ENCODE measurements at places on chromosomes 1 and 21.
A peak's percentile ranks its signal among the peaks of the same experiment; 100 is the strongest.

DNA sequence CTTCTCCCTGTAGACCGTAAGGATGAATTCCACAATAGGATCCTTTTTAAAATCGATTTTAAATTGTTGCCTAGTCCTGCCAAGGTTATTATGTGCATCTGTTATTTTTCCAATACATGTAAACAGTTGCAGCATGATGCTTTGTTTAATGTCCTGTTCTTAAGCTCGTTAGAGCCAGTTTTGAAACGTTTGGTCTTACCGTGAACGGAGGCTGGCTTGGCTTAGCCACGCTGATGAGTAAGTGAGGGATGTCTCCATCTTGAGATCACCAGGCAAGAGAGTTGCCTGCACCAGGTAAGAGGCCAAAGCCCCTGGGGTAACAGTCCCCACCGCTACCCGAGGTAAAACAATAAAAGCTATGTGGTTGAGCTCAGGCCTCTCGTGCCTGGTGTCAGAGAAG is 17.3 kb downstream of the CSTB start:
- DNase-seq: no peak

GRCh38 chr1:119943216-119943615 is 46.9 kb upstream of the ADAM30 start:
- DNase-seq: no peak

DNA sequence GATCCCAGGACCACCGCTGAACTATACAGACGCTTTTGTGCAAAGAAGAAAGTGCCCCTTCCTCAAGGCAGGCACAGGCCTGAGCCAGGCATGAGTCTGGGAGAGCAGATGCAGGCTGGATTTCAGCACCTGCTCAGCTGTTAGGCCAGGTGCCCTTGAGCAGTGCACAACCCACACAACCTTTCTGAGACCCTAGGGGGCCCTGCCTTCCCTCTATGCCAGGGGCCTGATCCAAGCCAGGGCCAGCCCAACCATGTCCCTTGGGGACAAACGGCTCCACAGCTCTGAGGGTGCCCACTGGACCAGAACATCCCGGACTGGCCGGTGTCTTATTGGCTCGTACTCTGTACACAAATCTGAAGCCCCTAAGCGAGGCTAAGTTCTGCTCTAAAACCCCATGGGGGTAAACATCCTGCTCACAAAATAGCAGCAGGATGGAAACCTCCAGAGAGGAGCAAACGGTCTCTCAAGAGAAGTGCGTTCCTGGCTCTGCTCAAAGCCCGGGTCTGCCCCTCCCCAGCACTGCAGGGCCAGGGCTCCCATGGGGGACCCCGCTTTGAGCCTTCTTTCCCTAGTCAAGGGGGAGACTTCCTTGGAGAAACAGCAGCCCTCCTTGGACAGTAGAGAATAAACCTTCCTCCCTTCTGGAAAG is 275.1 kb downstream of the NPHP4 start:
- no peak for DNase-seq

DNA sequence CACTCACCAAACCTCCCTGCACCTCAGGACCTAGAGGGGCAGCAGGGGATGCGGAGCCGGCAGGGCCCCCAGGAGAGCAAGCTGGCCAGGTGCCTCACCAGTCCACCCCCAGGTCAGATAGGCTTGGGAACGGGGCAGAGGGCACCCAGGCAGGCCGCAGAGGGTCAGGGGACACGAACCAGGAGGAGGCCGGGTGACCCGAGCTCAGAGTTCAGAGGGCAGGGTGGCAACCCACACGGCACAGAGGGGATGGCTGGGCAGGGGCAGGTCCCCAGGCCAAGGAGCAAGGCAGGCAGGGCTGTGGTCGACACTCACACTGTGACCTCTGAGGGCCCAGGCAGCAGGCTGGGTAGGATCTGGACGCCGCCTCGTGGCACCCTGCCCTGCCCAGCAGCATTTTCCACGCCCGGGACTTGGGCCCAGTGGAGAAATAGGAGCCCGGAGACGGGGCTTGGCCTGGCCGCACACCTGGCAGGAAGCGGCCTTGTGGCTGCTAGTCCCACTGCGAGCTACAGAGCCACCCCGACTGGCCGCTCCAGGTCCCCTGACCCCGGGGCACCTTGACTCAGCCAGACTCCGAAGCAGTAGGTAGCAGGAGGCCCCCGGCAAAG is 5.3 kb downstream of the DVL1 start:
- DNase-seq: no peak

DNA sequence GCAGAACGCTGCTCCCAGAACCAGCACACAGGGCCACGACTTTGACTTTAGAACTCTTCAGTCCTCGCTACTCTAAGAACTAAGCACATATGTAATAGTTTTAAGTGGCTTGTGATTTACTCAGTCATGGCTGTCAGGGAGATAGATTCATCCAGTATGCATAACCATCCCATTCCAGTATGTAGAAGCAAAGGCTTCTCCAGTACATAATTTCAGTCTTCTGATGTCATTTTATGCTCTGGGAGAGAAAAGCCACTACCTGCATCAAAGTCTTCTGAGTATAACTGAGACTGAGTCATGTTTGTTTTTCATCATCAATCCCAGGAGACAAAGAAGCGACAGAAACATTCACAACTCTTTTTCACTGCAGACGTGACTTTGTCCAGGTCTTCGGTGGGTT is 885.7 kb downstream of the PLA2G4A start:
- no peak for DNase-seq

GRCh38 chr1:221839782-221840395 is 98.0 kb upstream of the DUSP10 start:
- no peak for DNase-seq

GRCh38 chr1:205827623-205828022 is 14.6 kb upstream of the SLC41A1 start:
- peak; percentile 56 for DNase-seq

- DNase-seq: no peak
These were observed 28.4 kb upstream of the PLEKHO1 start for GRCh38 chr1:150121236-150121862.

DNA sequence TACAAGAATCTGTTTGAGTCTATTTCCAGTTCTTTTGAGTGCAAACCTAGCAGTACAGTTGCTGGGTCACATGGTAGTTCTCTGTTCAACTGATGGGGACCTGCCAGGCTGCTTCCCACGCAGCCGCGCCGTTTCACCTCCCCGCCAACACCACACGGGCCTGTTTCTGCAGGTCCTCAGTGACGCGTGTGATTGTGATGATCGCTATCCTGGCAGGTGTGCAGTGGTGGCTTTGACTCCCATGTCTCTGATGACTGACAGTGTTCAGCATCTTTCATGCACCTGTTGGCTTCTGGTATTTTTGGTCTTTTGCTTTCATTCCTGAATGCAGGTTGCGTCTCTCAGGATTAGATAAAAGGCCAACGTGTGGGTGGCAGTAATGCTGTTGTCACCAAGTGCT is 41.6 kb downstream of the FAAP20 start:
- no peak for DNase-seq

DNA sequence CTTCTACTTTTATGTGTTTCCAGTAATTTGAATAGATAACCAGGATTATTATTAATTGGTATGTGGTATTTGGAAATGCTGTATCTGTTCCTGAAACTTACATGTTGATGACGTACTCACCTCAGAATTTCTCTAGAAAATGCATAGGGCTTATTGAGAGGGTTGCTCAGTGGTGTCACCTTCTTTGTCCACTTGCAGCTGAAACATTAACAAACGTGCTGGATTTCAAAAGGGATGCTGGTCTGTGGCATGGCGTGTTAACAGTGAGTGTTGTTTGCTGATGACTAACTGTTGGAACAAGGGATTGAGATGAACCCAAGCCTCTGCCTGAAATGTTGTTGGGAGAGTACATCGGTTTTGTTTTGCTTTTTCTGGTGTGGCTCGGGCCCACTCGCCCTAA is 67.9 kb downstream of the S100B start:
- no peak for DNase-seq

- no peak for DNase-seq
These were observed 32.8 kb upstream of the COX20 start for GRCh38 chr1:244802556-244803239.

GRCh38 chr1:107664982-107665925 is 299.7 kb downstream of the VAV3 start:
- DNase-seq: no peak

GRCh38 chr1:14910984-14911721 is 242.4 kb upstream of the TMEM51 start:
- DNase-seq: no peak

- DNase-seq: no peak
These were observed 243.0 kb upstream of the PROX1 start for GRCh38 chr1:213744780-213745179.

GRCh38 chr1:6157528-6158174 is 22.5 kb downstream of the CHD5 start:
- no peak for DNase-seq

DNA sequence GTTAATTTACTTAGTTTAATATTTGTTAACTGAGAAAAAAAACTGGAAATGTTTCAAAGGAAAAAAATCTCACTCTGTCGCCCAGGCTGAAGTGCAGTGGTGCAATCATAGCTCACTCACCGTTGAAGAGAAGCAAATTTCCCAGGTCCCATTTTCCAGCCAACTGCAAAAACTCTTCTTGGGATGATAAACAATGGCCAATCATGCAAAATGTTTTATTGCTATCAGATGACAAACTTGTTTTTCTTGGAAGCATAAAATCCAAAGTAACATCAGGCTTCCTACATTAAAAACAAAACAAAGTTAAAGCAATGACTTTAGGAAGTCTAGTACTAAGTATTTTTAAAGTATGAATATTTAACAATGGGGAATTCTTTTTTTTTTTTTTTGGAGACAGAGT is 84.9 kb downstream of the LYST start:
- DNase-seq: no peak

- no peak for DNase-seq
These were observed 102.9 kb downstream of the ZZZ3 start for GRCh38 chr1:77579547-77579946.

- no peak for DNase-seq
These were observed 53.2 kb downstream of the PRKCZ start for GRCh38 chr1:2103266-2103900.

GRCh38 chr1:72442262-72442661 is 159.9 kb upstream of the NEGR1 start:
- no peak for DNase-seq

- DNase-seq: no peak
These were observed 13.0 kb upstream of the SLC19A1 start for GRCh38 chr21:45555251-45555556.

DNA sequence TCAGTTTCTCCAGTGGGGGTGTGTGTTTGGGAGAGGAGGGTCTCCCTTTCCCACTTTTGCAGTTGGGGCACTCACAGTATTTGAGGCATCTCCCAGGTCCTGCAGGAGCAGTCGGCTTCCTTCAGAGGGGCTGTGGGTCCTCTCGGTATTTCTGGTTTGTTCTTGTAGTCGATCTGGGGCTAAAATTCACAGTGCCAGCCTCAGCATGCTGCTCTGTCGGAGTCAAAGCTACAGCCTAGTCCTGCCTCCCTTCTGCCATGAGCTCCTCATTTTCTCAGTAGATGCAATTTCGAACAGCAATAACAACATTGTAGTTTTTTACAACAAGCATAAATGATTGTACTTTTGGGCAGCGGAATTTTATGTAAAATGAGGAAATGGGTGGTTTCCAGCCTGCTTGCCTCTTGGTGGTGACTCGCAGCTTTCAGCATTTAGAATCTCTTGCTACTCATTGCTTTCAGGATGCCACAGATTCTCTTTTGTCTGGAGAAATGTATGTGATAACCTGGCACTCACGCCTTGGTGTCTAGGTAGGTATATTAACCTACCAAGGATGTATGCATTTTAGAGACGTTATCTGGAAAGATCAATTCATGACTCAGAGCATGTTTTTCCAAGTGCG is 82.4 kb upstream of the C21orf91 start:
- DNase-seq: no peak

DNA sequence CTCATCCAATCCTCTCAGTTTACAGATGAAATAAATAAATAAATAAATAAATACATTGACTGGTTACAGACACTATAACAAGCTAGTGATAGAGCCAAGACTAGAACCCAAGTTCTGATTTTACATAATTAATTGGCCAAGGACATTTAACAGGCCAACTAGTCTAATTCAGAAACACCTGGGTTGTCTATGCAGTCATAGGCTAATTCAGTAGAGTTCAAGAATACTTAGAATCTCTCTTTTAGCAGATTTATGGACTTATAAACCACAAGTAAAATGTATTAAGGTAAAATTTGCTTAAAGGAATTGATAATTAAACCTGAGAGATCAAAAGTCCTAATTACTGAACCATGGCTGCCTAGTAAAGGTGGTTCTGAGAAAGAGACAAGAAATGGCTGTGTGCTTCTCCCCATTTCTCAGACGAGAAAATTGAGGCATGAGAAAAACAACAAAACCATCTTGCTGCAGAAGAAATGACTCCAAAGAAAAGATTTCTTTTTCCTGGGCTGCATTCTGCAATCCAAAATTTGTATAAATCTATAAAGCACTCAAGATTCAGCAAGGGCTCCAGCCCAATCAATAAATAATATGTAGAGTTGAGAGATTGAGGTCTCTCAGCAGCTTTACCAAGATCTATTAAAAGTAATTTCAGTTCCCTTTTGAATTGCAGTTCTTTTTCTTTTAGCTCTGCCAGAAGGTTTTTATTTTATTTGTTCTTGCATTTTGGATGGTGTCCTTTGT is 98.3 kb downstream of the DUSP10 start:
- no peak for DNase-seq

DNA sequence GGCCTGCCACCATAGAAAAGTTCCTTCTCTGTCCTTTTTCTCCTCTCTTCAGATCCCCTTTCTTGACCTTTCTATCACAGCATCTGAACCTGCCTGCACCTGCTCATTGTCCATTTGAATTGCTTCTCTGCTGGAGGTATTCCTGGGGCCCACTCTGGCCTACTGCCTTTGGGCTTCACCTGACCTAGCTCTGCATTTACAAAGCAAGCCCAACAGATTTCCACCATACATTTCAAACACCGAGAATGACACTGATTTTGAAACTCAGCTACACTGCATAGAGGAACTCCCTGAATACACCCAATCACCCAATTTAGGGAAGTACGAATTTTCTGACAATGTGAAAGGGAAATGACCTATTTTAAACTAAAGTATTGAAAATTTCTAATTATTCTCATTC is 284.5 kb upstream of the USP25 start:
- no peak for DNase-seq

DNA sequence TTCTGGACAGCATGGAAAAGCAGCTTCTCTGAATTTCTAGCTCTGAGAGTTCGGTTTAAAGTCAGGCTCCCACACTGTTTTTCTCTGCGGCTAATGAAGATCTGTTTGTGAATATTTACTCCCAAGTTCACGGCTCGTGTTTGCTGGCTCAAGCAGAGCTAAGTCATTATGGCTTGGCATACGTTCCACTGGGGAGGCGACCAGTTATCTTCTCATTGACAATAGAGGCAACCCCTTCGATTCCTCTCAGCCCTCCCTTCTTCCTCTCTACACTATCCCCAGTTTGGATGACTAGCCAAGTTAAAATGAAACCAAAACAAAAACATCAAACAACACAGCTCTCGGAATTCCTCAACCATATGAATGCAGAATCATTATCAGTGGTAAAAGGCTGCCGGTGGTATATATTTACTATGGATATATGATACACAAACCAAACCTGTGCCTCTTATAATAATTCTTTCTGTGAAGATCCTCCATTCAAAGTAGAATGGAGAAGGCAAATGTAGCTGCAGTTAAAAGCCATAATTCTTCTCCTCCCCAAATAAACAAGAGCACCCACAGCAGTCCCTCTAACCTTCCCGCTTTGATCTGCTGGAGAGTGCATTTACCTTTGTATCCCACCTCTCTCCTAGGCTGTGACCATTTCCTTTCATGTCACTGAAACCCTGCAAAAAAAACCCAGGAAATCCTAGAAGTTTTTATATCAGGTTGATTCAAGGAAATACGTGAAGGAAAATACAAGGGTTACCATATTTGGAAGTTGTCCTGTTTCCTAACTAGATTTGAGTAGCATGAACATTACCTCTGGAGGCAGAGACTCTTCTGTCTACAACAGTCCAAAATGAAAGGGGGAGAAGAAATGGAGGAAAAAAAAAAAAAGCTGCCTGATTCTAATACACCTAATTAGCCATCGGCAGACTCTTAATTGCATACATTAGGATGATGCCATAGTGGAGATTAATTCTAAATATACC is 108.3 kb upstream of the USH2A start:
- peak; percentile 28 for DNase-seq
